ENCODE measurements at places on chromosomes 1 and 21.
A peak's percentile ranks its signal among the peaks of the same experiment; 100 is the strongest.

DNA sequence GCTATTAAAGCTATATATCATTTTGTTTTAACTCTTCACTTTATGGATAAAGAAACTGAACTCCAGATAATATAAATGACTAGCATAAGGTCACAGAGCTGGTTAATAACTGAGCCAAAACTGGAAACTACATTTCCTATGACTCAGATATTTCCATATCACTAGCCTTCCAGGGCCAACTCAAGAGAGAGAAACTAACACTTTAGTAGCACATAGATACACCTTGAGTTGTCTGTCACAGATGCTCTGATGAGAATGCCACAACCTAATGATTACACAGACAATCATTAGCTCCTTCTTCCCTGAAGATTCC, 40.7 kb downstream of the NME7 start:
- no peak for DNase-seq

GRCh38 chr21:41167348-41168342, at the start of gene BACE2:
Gene BACE2, plus strand, starts transcription at chr21:41168160. Its CDS starts 104 bp downstream, at chr21:41168264.
- no peak for DNase-seq

DNA sequence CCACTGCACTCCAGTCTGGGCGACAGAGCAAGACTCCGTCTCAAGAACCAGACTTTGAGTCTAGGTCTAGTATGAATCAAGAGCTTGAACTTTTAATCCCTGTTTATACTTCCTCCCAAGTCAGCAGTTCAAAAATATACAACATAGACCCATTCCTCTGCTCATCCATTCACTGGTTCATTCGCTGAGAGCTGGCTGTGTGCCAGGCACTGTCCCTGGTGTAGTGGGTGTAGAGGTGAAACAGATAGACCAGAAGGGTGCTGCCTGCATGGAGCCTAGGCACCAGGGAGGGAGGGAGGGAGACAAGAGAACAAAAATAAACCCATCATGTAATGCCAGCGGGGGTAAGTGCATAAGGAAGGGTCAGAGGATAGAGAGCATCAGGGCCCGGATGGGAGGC, 25.5 kb upstream of the SEC16B start:
- DNase-seq, result no peak

- no peak for DNase-seq
Observed at GRCh38 chr21:34733852-34734251, 65.1 kb downstream of the CLIC6 start.

- DNase-seq, result no peak
Observed at GRCh38 chr1:205495237-205495823, 9.1 kb upstream of the CDK18 start.

GRCh38 chr1:151710187-151710840, 6.3 kb downstream of the CELF3 start:
- peak; percentile 15 for DNase-seq

DNA sequence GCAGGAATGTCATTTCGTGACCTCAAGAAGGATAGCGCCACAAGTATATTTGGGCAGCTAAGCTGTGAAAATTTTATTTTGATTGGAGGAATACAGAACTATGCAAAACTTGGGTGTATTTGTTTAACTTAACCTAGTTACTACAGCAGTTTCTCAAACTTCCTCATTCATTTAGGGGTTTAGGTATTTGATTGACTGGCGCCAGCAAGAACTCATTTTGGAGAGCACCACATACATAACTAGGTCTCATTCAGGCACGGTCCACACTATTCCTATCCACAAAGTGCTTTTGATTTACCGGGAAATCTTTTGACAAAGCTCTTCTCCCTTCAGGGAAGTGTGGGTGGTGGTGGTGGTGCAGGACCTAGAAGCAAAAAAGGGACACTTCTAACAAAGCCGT, 155.1 kb upstream of the NRIP1 start:
- DNase-seq, result no peak

DNA sequence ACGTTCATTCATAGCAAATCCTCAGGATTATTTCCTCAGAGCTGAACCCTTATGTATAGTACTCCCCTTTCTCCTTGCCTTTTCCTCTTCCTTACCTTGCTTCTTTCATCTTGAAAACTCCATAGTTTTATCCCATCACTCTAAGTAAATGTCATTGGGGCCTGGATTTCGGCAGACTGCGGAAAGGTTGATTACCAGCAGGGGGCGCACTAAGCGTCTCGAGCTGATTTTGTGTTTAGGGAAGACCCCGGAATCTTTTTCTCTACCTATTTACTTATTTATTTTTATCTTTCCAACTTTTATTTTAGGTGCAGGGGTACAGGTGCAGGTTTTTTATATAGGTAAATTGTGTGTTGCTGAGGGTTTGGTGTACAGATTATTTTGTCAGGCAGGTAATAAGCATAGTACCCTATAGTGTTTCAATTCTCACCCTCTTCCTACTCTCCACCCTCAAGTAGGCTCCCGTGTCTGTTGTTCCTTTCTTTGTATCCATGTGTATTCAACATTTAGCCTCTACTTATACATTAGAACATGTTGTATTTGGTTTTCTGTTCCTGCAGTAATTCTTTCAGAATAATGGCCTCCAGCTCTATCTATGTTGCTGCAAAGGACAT, 11.4 kb upstream of the MTARC1 start:
- no peak for DNase-seq

GRCh38 chr1:91173346-91173890, 151.6 kb upstream of the ZNF644 start:
- DNase-seq, result no peak

DNA sequence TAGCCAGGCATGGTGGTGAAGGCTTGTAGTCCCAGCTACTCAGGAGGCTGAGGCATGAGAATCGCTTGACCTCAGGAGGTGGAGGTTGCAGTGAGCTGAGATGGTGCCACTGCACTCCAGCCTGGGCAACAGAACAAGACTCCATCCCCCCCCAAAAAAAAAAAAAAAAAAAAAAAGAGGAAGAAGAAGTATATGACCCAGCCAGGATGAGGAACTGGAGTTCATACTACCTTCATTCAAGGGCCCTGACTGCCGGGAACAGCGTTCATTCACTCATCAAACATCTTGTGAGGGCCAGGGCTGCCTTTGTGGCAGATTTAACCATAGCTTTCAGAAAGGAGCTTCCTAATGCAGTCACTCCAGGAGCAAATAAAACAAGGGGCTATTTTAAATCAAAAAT, 127.6 kb downstream of the MRPS6 start:
- no peak for DNase-seq

Data from non-pigmented ciliary epithelial cell (primary cell).